ENCODE measurements at places on chromosomes 7 and 10.

- DNase-seq: peak; percentile 34
Measured at GRCh38 chr7:50664461-50664922, 99.3 kb upstream of the DDC start.

DNA sequence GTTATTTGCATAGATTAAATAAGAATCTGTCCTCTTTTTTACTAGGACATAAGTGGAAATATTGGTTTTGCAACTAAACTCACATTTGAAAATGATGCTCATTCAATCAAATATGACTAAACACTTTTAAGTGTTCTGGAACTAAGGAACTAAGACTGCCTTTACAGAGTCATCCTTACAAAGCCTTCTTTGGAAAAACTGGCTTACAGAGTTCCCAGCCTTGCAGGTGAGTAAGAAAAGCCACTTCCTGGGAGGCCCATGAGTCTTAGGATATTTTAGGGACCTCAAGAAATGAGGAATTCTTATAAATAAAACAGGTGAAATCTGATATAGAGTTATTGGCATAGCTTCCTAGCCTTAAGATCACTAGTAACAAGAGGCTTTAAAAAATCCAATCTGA lies 135.5 kb downstream of the ALOX5 start:
- DNase-seq: no peak

DNA sequence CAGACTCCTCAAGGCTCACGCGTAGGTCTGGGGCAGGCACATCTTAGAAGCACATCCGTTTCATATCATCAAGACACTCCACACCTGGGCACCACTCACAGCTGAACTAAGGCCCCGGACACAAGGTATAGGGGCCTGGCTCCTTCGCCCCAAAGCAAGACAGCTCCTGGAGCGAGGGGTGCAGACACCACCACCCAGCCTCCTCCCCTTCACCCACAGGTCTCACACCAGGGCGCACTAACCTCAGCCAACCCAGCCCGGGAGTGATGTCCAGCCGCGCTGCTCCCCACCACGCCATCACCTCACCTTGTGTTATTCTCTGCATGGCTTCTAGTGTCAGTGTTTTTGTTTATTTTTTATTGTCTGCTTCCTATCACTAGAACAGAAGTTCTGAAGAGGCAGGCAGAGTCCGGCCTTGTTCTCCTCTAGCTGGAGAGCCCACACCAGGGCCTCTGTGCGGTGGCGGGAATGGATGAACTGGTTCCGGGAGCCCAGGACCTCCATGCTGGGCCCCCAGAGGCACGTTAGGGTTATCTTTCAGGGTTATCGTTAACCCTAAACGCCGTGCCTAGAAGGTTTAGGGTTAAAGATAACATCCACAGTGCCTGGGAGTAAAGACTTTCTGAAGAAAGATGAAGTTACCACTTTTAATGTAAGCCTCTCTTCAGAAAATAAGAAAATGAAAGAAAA lies 21.8 kb downstream of the BRI3 start:
- no peak for DNase-seq

DNA sequence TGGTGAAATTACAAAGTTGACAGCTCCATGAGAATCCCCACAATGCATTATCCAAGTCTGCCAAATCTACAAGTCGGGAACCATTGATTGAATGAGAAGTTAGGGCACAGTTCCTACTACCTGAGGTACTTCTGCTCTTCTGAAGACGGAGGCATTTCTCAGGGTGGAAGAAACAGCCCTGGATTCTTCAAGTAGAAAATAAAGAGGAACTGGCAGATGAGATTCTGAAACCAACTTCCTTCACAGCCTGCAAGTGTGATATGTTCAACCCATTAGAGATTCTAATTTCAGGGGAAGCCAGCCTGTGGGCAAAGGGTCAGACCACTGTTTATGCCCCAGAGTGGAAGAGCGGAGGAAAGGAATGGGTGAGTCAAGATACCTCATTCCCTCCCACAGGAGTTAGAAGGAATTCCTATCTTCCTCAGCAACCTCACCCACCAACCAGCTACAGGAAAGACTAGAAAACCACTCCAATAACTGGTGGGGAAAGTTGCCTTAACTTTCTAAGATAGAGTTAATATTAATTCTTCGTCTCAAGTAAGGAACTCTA lies 50.5 kb upstream of the BMPER start:
- DNase-seq: no peak

Data from activated naive CD4-positive, alpha-beta T cell treated with Interleukin-2 at 50 U/mL for 16 hours (primary cell).